ENCODE measurements at places on chromosomes 7 and 10.

- no peak for DNase-seq
Observed at GRCh38 chr10:131571346-131571745, 259.8 kb upstream of the TCERG1L start.

DNA sequence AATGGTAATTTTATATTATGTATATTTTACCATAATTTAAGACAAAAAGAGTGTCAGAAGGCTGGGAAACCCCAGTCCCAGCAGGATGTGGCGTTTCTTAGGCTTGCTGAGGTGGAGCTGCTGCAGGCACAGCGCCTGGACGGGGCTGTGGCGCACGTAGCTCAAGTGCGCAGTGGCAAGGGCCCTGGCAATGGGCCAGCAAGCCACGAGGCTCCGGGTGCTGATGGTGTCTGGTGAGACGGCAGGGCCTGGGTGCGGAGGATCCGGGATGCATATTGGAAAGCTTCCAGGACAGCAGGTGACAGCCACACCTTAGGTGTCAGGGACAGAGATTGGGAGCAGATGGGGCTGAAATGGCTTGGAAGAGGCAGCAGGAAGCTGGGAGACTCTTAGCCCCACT lies 37.2 kb downstream of the CLEC2L start:
- no peak for DNase-seq

DNA sequence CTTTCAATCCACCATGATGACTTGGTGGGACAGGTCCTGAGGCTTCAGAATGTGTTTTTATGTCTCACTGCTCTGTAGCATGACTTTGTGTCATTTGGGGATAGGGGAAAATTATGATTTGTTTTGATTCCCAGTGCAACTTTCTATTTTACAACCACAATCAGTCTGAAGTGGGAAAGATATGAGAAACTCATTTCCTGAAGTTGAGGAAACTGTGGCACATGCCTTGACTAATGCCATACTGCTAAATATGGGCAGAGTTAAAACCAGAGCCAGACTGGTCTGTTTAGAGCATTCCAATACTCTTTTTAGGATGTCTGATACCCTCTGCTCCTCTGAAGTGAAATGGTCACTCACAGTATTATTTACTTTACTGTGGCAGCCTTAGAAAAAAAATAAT lies 307.7 kb downstream of the ADRA2A start:
- no peak for DNase-seq

DNA sequence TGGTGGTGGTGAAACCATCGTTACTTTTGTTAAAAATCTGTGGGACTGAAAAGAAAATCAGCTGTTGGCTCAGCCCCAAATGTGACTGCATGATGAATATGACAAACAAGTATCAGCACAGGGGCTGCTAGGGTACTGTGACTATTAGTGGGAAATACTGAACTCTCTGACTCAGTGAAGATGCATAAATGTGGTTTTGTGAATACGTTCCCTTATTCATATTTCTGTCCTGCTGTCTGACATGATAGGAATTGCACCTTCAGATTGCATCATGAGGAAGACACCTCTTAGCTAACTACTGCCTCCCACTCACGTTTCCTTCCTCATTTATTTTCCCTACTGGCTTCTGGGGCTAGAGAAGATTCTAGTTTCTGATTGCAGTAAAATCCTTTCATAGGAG lies 1.4 kb downstream of the CLEC5A start:
- no peak for DNase-seq

DNA sequence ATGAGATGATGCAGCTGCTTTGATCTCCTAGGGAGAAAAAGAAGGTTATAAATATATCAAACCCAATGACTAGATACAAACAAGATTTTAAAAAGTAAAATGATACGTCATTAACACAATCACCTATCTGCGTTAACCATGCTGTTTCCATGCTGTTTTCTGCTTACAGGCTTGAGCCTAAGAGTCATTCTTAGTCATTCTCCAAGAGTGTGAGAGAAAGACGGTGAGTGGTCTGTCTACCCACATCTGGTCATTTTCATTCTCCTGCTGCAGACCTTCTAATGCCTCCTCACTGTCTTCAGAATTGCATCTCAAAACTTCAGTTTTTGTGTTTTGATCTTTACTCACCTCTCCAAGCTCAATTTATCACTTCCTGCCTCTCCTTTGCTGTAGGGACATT lies 98.0 kb upstream of the ELMO1 start:
- no peak for DNase-seq
